ENCODE measurements at places on chromosomes 1 and 21.
A peak's percentile ranks its signal among the peaks of the same experiment; 100 is the strongest.

DNA sequence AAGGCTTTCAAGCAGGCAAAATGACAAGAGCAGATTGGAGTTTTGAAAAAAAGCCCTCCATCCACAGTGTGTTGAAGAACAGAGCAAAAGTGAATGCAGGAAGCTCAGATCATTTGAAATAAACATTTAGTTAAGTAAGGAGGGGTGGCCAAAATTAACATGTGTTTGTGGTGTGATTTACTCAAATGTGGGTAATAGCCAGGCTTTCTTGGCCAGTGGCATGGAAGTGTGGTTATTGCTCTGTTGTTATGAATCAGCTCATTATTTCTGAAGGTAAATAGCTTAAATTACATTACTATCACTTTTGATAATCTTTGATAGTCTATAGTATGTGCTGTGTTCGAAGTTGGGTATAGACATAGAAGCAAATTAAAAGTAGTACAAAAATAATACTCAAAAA is 485.9 kb downstream of the LMO4 start:
- no peak for DNase-seq

- DNase-seq, result no peak
These were observed 101.6 kb downstream of the C4BPA start for GRCh38 chr1:207205614-207206061.

DNA sequence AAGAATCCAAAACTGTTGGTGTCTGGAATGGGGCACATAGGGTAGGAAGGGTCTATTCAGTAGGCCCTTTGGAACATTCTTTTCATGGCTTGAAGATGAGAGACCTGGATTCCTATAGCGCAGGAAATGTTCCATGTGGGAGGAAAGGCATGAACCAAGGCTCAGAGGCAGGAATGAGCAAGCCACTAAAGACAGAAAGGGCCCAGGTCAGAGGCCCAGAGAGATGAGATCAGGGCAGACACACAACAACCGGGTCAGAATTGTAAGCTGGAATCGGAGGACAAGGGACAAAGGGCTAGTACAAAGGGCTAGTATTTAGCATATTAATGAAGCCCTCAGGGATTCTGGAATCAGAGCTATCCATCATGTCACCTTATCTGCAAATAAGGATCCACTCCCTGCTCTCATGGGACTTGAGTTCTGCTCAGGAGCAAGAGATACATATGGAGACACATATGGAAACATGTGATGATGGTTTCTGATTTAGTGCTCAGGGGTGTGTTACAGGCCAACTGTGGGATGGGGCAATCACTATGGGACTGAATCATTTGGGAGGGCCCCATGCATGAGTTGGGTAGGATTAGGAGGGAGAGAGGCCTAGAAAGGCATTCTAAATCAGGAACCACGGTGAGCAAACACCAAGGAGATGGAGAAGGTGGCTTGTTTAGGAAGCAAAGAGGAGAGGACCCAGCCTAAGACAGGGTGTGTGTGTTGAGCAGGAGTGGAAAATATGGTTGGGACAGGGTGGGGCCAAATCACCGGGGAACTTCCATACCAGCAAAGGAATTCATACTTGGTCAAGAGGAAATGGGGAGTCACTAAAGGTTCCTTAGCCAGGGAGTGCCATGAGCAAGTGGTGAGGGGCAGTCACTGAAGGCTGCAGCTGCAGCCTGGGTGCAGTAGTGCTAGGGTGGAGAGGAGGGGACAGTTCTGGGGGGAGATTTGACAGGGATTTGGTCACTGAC is 8.6 kb downstream of the NECTIN4 start:
- no peak for DNase-seq

GRCh38 chr1:119222271-119222670 is 81.8 kb upstream of the WARS2 start:
- DNase-seq, result no peak

- peak; percentile 67 for DNase-seq
These were observed 27.6 kb downstream of the C2CD2 start for GRCh38 chr21:41926117-41926806.

- no peak for DNase-seq
These were observed 11.6 kb upstream of the BARHL2 start for GRCh38 chr1:90728502-90729287.

DNA sequence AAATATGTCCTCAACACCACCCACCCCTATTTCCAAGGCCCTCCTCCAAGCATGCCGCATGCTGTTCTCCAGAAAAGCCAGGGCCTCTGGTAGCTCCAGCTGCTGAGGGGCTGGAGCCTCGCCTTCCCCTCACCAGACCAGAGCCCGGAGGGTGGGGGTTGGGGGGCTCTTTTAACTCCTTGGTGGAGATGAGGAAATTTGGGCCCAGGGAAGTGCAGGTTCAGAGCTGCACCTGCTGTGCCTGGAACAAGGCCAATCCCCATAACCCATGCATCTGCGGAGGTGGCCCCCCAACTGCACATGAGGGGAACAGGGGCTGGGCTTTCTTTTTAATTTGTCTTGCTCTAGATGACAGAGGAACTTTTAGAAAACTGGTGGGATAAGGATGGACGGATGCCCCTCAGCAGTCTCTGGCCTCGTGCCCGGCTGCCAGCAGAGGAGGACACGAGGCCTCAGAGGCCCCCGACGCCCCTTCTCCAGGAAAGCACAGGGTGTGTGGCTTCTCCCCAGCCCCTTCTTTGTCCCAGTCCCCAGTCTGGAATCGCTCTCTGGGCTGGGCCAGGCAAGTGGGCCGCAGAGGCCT is 550 bp upstream of the SELENON start:
- DNase-seq, result no peak

DNA sequence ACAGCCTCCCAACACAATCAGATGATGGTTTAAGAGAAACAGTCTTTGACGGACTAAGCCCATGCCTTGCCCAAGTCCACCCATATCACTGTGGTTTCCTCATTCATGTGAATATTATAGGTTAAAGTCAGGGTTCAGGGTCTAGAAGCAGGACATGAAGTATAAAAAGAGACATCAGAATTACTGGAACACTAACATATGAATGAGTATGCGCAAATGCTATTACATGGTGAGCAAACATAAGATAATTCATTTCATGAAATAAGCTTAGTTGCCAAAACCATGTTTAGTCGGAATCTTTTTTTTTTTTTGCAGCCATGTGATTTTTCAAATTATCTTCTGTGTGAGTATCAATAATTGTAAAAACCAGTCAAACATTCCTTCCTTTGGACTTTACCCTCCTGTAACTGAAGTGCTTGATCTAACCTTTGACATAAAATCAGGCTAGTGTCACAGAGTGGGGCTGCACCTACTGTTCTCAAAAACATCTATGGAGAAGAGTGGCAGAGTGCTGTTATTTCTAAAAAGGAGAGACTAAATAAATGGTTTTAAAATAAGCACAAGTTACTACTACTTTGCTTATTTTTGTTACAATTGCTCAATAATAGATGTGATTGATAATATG is 84.9 kb upstream of the NRIP1 start:
- no peak for DNase-seq

DNA sequence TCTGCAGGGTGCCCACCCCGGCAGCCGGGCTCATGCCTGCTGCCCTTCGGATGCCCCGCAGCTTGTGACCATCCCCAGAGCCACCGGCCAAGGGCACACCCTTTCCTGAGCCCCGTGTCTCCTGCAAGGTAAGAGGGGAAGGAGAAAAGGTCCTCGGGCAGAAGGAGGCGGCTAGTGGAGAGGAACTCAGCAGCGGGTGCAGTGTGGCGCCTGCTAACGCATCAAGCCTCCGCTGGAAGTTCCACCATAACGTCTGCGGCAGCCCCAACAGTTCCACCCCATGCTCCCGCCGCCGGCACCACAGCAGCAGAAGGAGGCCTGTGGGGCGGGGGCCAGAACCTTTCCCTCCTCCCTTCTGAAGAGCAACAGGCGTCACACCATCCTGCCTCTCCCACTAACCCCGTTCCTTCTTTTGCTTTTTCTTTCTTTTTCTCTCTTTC is 990 bp downstream of the VWA5B1 start:
- no peak for DNase-seq

DNA sequence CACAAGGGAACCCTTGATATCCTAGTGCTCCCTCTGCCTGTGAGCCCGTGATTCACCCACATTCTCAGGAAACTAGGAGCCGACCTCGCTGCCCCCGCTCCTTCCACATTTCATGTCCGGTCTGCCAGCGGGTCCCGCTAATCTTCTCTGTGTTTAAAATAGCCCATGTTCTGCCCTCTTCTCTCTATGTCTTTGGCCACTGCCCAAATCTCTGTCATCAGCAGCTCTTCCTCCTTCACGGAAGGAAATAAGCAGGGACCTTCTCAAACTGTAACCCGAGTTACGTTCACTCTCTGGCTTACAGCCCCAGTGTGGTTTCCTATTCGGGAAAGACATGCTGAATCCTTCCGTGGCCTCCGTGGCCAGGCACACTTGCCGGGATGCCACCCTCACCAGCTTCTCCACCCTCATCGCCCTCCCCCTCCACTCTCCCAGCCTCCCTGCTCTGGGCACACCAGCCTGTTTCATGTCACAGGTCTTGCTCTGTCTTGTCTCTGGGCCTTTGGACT is 21.1 kb upstream of the UBXN10 start:
- DNase-seq, result no peak

DNA sequence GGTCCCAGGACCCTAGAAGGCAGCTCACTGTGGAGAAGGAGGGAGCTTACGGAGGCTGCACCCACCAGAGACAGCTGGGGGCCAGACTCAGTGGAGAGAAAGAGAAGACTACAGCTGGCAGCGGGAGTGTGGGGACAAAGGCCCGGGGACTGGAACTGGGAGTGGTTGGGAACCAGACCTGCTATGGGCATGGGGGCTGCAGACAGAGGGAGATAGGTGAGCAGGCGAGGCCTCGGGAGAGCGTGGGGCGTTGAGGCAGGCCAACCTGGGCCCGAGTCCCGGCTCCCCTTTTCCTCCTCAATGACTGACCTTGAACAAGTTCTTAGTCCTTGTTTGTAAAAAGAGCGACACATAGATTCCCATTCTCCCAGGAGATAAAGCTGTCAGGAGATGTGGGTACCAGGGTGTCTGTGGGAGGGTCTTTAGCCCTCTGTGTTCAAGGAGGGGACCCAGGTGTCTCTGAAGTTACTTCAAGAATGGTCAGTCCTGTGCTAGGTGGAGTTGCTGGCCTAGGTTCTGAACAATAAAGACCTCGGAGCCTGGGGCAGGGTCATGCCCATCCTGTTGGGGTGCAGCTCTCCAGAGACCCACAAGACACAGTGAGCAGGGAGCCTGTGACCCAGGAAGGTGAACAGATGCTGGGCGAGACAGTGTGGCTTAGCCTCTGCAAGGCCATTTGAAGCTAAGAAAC is 87.9 kb downstream of the ITPKB start:
- DNase-seq, result no peak

DNA sequence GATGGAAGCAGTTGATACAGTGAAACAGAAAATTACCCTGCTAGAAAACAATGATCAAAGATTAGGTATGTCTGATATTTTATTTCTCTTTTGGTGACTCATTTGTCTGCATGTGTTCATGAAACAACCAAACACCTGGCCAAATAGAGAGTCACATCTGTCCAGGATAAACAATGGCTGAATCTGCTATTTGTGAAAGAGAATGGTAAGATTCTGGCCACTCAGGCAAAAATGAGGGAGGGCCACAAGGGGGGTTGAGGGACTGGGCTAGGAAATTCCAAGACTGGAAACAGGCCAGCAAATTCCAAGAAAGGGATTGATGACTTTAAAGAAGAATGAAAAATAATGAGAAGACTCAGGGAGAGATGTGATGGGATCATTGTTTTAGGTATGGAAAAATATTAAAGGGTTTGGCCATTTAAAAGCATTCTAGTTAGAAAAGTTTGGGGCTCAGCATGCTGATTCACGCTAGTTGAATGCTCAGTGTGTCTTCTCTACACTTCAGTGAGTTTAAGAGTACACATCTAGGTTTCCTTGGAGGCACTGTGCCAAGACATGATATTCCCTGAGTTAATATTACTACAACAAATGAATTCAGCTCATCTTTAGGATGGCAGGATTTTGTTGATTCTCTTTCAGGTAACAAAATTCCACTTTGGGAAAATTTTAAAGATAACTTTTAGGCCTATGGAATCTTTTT is 44.9 kb downstream of the TRAF5 start:
- DNase-seq, result no peak

DNA sequence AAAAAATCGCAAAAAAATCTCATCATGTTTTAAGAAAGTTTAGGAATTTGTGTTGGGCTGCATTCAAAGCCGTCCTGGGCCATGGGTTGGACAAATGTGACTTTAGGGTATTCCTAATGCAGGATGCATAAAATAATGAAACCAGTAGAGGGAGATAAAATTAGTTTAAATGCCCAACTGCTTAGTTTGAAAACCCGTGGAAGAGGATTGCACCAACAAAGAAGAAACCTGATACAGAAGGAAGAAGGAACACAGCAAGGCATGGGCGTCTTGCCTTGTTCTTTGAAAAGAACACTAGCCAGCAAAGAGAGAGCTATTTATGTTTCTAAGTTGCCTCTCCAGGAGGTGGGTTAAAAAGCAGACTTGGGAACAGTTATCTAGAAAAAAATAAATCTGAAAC is 37.9 kb downstream of the WDR3 start:
- DNase-seq, result no peak

DNA sequence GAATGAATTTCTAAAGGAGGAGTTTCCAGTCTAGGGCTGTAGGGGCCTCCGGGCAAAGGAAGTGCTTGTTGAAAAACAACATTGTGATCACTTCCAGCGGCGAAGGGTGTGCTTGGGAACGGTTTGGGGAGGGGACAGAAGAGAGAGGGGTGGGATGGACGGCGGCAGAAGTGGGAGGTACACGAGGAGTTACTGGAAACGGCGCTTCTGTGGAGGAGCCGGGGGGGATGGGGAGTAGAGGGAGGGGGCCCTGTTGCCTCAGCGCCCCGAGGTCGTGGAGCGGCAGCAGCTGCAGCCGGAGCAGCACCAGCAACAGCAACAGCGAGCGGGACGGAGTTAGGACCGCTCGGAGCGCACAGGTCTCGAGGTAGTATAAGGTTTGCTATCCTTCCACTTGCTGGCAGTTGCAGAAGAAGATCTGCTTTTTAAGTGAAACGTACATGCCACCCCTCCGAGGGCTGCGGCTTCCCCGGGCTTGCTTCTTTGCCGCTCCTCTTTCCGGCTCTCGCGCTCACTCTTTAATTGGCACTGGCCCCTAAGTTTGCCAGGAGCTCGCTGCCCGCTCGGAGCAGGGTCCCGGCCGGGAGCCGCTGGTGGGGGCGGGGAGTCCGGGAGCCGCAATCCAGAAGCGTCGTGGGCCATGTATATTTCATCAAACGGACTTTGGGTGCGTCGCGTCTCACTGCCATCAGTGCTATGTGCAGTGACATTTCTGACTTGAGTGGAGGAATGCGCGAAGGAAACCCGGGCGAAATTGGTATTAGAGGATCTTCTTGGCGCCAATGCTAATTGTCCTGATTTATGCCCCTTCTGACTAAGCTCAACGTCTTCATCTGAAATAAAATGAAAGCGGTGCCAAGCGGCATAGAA is 771 bp upstream of the NTNG1 start:
- no peak for DNase-seq

DNA sequence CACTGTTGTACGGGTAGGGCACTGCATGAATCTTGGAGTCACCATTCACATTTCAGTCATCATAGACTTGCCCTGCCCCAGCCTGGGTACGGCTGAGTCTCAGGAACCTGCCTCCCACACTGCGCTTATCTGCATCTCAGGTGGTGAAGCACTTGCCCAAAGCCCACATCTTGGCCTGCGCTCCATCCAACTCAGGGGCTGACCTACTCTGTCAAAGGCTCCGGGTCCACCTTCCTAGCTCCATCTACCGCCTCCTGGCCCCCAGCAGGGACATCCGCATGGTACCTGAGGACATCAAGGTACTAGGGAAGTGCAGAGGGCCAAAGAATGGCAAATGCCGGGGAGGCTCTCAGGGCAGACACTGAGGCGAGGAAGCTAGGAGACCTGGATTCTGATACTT is 11.7 kb downstream of the RHOC start:
- DNase-seq, result no peak

Data from CD4-positive, alpha-beta T cell treated with Interleukin-10 for 1 hour (primary cell).